OCI-LY7 (cell line): ENCODE measurements at places on chromosomes 6 and 20. TPM values are rescaled to one million over a fixed set of nuclear protein-coding genes. Genes with fewer than 3 reads are reported as not detected.

GRCh38 chr6:108945681-108946159, 97.5 kb downstream of the ARMC2 start:
- no peak for DNase-seq

Gene CPXM1
- 0.15 TPM in 1 of 2 replicates, not detected in the other for total RNA-seq

Gene KCNK5
- not detected in 2 replicates for total RNA-seq

GRCh38 chr6:97465877-97466561, 183.0 kb upstream of the MMS22L start:
- DNase-seq = no peak

Gene CD93
- not detected in 2 replicates for total RNA-seq
